ENCODE measurements at places on chromosomes 4 and X.

GRCh38 chr4:138110815-138111214 lies 131.3 kb downstream of the SLC7A11 start:
- no peak for DNase-seq

GRCh38 chr4:87067124-87067885 lies 132.5 kb downstream of the AFF1 start:
- DNase-seq: no peak

GRCh38 chrX:100379388-100379986 lies 30.6 kb downstream of the PCDH19 start:
- DNase-seq: no peak

- no peak for DNase-seq
Observed at GRCh38 chr4:153962311-153963039, 173.6 kb upstream of the SFRP2 start.

DNA sequence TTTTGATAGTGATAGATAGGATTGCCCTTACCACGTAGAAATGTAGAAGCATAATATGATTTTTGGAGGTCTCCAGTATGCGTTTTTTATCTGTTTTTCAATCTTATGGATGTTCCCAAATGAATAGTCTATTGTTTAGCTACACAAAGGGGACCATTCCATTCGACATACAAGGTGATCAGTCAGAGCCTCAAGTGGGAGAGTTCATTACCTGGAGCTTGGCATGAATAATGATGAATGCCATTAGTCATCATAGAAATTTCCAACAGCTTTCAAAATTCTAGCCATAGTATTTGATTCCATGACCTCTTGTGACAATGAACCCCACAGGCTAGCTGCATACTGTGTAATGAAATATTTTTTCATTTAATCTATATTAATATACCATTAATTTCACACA lies 123.6 kb downstream of the PDHA2 start:
- no peak for DNase-seq

GRCh38 chr4:84905646-84906045 lies 60.8 kb downstream of the WDFY3 start:
- DNase-seq: no peak
